ENCODE measurements at places on chromosomes 12 and 14.
A peak's percentile ranks its signal among the peaks of the same experiment; 100 is the strongest.

DNA sequence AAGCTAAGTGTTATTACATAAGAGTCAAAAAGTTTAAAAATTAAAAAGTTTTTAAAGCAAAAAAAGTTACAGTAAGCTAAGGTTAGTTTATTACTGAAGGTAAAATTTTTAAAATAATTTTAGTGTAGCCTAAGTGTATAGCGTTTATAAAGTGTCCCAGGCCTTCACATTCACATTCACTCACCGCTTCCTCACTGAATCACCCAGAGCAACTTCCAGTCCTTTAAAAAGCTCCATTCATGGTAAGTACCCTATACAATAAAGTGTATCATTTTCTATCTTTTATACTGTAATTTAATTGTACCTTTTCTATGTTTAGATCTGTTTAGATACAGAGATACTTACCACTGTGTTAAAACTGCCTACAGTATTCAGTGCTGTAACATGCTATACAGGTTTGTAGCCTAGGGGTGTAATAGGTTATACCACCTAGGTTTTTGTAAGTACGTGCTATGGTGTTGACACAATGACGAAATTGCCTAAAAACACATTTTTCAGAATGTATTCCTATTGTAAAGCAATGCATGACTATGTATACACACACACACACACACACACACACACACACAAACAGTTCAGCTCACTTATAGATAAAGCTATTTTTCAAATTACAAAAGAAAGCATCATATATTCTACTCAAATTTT is 3.7 kb downstream of the CLEC14A start:
- no peak for DNase-seq

DNA sequence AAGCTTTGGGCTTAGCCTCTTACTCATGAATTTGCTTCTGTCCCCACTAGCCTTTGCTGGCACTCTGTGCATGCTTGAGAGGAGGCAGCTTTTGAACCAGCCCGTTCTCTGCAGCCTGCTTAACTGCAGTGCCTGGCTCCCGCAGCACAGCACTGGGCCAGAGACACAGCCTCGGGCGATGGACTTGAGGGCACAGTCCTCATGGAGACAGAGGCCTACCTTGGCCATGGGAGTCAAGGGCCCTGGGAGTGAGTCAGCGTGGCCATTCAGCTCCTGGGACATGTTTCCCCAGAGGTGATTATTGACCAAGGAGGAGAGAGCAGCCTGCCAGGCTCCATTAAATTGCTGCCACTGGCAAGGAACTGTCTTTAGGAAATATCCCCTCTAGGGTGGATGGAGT is 93.5 kb downstream of the SMOC1 start:
- no peak for DNase-seq

GRCh38 chr14:94048691-94049624 is 22.8 kb downstream of the OTUB2 start:
- DNase-seq: no peak

DNA sequence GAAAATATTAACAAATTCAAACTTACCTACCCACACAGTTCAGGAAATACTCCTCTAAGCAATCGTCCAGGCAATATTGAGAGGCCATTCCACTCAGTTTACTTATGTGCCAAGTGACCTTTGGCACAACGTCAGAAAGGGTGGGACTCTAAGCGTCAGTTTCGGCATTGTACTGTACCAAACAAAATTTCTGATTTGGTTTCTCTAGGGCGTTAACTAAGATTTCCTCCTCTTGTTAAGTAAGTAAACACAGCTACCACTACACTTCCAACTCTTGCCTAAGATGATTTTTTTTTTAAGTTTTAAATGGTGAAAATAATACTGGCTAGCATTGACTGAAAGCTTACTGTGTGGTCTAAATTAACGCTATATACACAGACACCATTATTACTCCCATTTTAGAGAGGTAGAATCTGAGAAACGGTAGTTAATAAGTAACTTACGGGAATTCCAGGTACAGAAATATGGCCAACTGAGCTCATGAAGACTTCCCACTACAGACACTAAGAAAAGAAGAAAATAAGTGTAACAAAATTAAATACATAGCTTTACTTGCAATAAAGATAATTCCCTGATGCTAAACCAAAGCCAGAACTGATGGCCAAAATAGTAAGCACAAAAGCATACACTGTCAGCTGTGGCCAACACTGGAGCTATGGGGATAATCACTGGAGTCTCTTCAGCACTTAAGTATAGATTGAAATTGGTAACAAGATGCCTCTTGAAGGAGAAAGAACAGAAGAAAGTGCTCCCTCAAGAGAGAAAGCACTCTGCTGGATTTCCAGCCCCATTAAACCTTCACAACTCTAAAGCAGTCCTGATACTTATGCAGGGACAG is 76.1 kb downstream of the EPS8 start:
- no peak for DNase-seq

- DNase-seq: peak; percentile 7
These were observed 242.0 kb upstream of the MDGA2 start for GRCh38 chr14:47917344-47917954.

DNA sequence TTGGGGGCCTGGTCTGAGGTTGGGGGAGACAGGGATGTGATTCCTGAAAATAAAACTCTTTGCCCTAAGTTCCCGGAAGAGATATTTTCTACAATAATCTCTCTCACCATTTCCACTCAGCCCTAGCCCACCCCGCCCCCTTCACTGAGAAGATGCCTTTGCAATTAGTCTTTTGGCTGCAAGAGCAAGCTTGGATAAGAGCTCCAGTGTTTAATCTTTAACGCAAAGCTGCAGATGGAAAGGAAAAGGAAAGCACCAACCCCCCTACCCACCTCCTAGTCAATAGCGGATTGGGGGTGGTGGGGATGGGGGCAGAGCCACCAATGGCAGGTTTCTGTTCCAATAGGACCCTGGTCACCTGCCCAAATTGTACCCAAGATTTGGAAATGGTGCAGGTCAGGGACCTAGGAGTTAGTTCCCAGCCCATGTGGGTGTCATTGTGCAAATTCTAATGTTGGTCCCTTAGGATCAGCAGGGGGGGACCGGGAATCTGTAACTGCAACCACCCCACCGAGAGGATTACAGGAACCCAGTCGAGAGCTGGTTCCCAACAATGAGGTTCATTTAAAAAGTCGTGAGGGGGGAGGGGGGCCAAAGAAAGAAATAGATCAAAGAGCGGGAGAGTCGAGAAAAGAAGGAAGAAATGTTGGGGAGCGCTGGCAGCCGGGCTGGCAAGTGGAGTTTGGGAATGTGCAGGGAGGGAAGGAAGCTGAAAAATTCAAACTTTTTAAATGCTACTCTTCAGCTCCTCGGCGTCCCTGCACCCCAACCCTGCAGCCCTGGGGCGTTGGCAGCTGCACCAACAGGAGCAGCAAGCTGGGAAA is 1.6 kb downstream of the ZFP36L1 start:
- DNase-seq: no peak

DNA sequence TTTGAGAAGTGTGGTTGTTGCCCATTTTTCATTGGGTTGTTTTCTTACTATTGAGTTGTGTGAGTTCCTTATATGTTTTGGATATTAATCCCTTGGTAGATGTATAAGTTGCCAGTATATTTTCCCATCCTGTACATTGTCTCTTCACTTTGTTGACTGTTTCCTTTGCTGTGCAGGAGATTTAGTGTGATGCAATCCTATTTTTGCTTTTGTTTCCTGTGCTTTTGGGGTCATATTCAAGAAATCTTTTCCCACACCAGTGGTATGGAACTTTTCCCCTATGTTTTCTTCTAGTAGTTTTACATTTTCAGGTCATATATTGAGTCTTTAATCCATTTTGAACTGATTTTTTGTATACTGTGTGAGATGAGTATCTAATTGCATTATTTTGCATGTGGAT is 92.8 kb downstream of the PTHLH start:
- DNase-seq: no peak

- no peak for DNase-seq
These were observed 481.4 kb downstream of the TRHDE start for GRCh38 chr12:72753571-72753970.

DNA sequence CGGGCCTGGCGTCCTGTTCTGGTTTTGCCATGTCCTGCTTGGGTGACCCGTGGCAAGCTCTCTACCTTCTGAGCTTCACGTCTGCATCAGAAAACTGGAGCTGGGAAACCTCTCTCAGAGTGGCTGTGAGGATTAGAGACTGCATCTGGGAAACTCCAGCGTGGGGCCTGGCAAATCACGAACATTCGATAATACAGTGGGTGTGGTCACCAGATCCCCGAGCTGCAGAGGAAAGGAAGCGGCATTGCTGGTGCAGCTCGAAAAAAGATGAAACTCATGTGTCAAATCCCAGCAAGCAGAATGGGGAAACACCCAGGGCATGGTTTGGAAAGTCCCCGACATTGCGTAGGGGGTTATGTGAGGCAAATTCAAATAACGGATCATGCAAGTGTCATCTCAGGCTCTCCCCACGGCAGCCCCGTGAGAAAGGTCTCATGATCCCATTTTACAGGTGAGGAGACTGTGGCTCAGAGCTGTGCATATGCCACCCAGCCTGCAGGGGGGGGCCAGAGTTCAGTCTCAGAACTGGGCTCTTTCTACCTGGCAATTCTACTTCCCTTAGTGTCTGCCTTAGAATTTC is 98.1 kb upstream of the VRK1 start:
- DNase-seq: no peak

DNA sequence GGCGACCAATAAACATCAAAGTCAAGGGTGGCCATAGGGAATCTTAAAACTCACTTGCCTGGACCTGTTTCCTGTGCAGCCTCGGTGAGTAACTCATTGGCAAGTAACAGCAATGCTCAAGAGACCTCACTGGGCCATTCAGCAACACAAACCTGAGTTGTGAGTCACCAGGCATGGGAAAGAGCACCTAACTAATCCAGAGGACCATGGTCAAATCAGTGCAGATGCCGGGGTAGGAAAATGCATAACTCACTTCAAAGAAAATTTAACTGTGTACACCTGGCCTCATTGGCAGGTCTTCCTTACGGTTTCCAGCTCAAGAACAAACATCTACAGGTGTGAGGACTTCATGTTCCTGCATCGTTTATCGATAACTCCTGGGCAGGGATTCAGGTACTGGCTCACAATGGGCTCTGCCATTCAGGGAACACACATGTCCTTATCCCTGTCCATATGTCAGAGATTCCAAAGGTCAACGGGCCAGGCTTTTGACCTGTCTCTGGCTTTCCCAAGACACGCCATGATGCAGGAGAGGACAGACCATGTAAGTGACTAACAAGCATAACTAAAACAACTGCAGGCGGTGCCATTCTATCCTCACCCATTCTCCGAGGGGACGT is 211.8 kb downstream of the ANO2 start:
- DNase-seq: no peak

GRCh38 chr12:104490850-104491249 is 34.1 kb downstream of the CHST11 start:
- no peak for DNase-seq

- DNase-seq: no peak
These were observed 3.2 kb upstream of the TAMALIN start for GRCh38 chr12:52003591-52003990.

DNA sequence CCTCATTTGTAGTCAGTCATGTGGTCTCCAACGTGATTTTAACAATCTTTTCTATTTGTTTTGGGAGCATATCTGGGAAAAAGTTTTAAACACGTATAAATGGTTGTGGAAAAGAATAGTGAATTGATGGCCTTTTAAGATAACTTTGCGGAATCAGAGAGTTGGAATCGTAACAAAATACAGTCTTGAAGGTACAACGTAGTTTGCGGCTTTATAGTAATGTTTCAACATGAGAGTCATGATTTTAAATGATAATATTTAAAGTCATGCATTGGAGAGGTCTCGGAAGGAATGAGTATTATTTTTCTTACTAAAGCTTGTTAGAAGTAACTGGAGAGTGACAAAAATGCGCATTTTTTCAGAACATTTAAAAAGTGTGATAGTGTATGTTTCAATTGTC is 1.6 kb downstream of the AEBP2 start:
- DNase-seq: no peak

- DNase-seq: no peak
These were observed 23.8 kb downstream of the MAP3K9 start for GRCh38 chr14:70785556-70785955.

DNA sequence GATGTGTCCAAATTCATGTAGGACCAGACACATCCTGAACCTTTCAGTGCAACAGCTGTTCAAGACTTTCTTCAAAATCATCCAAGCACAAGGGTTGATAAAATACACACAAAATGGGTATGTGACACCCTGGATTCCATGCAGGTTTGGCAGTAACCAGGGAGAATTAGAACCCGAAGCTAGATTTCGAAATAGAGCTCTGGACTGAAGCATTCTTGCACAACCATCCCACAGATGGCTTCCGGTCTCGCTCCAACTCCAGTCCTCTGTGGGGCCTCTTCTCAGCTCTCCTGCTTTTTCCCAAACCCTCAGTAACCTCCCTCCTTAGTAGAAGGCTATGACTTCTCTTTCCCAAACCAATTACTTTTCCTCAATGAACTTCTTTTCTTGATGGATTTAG is 171.3 kb downstream of the TTC7B start:
- DNase-seq: no peak

GRCh38 chr12:83031196-83031595 is 344.5 kb downstream of the TMTC2 start:
- DNase-seq: no peak

- no peak for DNase-seq
These were observed 17.7 kb downstream of the OR6S1 start for GRCh38 chr14:20623798-20624197.

DNA sequence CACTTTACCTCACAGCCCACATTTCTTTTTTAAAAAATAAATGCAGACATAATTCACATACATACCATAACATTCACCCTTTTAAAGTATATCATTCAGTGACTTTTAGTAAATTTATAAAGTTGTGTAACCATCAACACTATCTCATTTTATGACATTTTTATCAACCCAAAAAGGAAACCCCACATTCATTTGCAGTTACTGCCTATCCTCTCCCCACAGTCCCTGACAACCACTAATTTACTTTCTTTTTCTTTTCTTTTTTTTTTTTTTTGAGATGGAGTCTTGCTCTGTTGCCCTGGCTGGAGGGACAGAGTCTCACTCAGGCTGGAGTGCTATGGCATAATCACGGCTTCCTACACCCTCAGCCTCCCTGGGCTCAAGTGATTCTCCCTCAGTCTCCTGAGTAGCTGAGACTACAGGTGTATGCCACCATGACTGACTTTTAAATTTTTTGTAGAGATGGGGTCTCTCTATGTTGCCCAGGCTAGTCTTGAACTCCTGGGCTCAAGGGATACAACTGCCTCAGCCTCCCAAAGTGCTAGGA is 1.5 kb upstream of the EP400 start:
- no peak for DNase-seq

DNA sequence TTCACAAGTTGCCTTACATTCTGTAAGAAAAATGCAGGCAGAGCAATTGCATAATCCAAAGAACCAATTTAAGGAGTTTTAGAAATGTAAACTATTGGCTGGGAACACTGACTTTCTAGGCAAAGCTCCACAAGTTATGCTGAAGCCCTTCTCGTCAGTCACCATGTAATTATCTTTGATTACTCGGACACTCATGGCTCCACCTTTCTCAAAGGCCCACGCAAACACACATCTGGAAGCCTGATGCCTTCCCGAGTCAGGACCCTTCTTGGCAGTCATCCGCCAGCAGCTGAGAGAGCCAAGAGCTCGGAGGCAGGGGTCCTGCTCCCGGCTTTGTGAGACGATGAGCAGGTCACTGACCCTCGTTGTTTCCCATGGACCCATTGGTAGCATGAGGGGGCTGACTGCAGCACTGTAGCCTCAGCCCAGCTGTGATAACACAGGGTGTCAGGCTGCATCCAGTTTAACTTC is 202.2 kb downstream of the TMEM132D start:
- DNase-seq: no peak
